ENCODE measurements at places on chromosomes 3 and 15.

GRCh38 chr3:10957976-10958749, 34.4 kb upstream of the SLC6A1 start:
- DNase-seq, result no peak

DNA sequence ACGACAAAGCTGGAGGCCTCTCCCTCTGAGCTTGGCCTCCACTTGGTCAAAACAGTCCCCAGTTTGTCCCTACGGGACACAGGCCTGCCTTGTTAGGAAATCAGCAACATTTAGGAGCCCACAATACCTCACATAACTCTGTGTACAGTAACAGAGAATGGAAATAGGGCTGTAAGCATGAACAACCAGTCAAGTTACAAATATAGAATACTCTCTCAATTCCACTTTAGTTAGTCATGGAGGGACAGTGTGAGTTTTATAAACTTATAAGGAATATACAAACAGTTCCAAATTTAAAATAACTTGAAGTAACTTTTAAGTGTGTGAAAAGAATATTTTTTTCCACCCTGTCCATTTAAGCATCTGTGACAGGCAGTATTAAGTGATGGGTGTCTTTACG, 129.4 kb downstream of the PGPEP1L start:
- DNase-seq, result no peak

DNA sequence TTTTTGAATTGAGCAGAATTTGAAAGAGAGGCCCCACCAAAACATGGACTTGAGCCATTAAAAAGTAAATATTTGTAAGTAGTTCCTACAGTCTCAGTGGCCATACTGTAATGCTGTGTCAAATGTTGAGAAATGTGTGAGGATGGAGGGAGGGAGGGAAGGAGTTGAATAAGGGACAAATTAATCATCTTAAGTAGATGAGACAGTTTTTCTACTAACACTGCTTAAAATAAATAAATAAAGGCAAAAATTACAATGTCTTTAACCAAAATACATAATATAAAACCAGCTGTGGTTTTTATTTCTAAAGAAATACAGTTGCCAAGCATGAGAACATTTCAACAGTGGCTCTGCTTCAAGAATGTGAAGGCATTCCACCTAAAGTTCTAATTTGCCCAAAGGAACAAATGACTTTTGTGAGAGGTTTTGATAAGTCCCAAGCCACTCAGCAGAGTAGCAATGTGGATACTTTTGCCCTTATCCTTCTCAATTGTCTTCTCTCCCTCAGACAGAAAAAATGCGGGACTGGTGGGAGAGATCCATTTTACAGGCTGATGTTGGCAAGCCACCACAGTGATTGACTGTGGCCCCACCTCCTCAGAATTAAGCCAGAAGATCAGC, 427.0 kb upstream of the RARB start:
- DNase-seq, result no peak

DNA sequence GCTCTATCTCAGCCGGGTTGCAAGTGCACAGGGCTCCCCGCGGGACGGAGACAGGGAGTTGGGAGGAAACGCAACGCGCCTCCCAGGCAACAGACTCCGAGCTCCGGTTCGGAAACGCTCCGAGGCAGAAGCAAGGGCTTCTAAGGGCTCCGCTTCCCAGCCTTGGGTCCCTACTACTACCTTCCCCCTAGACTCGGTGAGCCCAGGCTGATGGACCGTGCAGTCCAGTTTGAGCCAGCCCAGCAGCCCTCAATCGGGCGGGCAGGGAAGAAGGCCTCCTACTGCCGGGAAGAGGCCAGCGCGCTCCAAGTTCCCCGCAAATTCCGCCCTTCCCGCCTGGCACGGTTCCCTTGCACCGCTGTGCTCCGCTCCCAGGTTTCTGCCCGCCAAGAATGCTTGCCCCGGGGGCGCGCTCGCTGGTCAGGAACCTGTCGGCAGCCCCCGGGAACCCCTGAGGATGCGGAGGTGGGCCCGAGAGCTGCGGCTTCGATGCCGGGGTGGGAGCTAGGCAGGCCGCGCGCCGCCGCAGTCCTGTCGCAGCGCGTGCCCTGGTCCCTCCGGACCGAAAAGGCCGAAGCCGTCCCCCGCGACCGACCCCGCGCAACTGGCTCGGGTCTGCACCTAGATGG, 728 bp downstream of the TRANK1 start:
- DNase-seq, result no peak

DNA sequence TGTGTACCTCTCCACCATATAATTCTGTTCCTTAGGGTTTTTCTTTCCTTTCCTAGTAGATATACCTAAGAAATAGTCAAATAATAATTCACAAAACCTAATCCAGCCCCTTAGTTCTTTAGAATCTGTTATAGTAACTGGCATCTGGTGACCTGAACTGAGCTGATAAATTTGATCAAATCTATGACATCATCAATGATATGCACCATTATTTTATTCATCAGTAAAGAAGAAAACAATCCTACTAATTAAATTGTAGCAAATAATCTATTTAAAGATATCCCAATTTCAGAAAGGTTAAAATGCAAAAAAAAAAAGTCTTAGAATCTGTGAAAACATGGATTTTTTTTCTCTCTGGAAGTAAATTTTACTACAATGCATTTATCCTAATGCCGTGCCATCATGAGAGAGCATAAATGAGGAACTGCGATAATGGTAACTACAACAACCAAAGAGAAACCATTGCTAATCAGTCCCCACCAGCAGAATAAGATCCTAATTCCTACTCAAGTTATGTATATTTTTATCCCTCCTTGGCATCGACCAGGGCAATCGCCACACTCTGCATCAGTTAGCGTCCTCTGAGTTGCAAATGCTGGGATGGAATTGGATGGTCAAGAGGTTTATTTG, 6.6 kb upstream of the MNS1 start:
- no peak for DNase-seq

All from effector CD4-positive, alpha-beta T cell (primary cell).